ENCODE measurements at places on chromosomes 1 and 21. TPM values are rescaled to one million over a fixed set of nuclear protein-coding genes. Genes with fewer than 3 reads are reported as not detected.

DNA sequence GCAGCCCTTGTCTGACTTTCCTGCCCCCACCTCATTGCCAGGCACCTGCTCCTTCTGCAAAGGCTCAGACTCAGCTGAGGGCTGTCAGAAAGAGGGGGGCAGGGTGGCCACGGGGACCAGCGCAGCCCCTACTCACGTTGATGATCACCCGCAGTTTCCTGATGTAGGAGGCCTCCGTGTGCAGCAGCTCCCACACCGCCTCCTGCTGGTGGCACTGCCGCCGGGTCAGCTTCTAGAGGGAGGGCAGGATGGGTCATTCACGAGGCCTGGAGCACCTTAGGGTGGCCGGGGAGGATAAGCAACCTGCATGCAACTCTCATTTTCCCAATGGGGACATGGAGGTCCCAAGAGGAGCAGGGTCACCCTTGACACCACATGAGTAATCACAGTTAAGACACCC is 6.4 kb upstream of the TNFRSF25 start:
- DNase-seq: no peak
- H3K4me1 ChIP-seq: peaks cover 3% of the 10 kb centered on the region
- H3K27ac ChIP-seq: no peak overlapping the region
- H3K36me3 ChIP-seq: no peaks in the 10 kb centered on the region

GRCh38 chr1:84615790-84616189 is 41.5 kb upstream of the CTBS start:
- DNase-seq: no peak
- H3K27ac ChIP-seq: no peak overlapping the region
- H3K27me3 ChIP-seq: no peaks in the 10 kb centered on the region
- H3K36me3 ChIP-seq: peaks cover 2% of the 10 kb centered on the region
- H3K4me1 ChIP-seq: peaks cover 28% of the 10 kb centered on the region
- H3K4me3 ChIP-seq: no peak overlapping the region

DNA sequence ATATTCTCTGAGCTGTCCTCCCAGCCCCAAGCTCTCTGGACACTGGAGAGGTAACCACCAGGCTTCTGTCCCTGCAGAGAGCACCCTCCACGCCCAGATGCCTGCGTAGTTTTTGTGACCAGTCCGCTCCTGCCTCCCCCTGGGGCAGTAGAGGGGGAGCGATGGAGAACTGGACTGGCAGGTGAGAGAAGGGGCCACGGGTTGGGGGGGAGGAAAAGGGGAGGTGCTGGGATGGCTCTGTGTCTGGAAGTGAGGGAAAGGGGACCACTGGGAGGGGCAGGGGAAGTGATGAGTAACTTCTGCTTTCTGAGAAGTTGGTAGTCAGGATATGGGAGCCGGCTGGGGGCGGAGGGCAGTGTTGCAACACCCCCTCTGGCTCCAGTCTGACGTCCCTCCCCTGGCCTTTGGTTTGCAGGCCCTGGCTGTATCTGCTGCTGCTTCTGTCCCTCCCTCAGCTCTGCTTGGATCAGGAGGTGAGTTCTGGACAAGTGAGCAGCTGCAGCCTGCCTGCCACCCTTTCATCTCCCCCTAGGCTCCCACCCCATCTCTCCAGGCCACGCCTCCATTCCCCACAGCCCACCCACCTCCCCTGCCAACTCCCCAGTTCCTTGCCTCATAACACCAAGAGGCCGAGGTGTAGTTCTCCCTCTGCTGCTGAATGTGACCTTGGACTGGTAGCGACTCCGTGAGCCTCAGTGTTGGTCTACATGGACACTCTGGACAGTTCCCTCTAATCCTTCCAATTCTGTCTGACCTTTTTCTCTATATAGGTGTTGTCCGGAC is 3.1 kb downstream of the ADAMTSL4 start:
- H3K36me3 ChIP-seq: no peaks in the 10 kb centered on the region
- H3K4me3 ChIP-seq: no peak overlapping the region

DNA sequence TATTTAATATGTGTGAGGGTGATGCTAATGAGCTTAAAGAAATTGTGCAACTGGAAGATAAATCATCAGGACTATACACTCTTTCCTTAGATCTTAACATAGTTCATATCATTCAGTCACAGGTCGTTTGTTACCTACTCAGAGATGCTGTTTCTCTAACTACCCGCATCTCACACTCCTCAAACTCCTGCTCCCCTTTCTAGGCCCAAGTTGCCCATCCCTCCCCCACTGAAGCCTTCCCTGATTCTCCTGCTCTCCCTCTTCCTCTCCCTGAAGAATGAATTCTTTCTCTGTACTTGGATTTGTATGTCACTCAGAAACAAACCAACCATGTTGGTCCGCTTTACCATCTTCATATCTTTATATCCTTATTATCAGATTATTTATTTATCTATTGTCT is 9.1 kb downstream of the SH3GLB1 start:
- no peak overlapping the region for H3K4me3 ChIP-seq
- no peak overlapping the region for H3K27ac ChIP-seq
- peaks cover 5% of the 10 kb centered on the region for H3K36me3 ChIP-seq
- H3K4me1 ChIP-seq: peaks cover 35% of the 10 kb centered on the region

- H3K4me1 ChIP-seq: peaks cover 7% of the 10 kb centered on the region
- no peak overlapping the region for H3K27ac ChIP-seq
- DNase-seq: no peak
- no peaks in the 10 kb centered on the region for H3K36me3 ChIP-seq
- H3K27me3 ChIP-seq: no peaks in the 10 kb centered on the region
These were observed 58.1 kb upstream of the SIM2 start for GRCh38 chr21:36640721-36641244.

Gene TNFRSF18
- 31.0 TPM for total RNA-seq

Data from activated naive CD4-positive, alpha-beta T cell treated with anti-CD3 and anti-CD28 coated beads for 36 hours (primary cell).